ENCODE measurements at places on chromosomes 16 and 17.
A peak's percentile ranks its signal among the peaks of the same experiment; 100 is the strongest.

GRCh38 chr16:15843635-15844279 lies 13.1 kb downstream of the MYH11 start:
- no peak for DNase-seq

DNA sequence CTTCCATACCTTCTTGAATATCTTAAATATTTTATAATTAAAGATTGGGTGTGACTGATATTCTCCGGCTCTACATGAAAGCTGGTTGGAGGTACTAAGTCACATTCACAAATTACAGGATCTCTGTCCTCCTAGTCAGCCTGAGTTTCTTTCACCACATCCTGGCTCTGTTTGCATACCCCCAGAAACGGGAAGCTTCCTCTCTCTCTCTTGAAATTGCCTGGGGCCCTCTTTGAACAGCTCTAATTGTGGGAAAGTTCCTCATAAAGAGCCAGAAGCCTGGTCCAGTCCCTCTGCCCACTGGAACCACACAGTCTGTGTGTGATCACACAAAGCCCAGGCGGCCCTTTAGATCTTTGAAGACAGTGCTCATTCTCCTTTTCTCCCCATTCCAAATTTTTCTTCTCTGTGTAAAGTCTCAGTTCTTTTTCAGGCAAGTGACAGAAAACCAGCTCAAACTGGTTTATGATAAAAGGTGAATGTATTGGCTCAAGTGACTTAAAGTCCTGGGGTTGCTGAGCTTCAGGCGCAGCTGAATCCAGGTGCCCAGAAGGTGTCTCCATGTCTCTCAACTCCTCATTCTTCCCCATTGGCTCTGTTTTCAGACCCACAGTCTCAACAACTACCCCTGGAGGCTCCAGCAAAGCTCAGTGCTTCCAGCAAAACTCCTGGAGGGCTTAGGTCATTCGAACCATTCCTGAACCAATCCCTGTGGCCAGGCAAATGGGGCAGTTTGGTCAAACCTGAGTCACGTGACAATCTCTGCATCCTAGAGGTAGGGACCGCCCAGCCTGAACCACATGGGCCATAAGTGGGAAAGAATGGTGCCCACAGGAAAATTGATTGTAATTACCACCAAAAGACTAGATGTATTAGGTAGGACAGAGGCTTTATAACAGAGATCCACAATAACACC lies 8.5 kb upstream of the RAI1 start:
- no peak for DNase-seq

DNA sequence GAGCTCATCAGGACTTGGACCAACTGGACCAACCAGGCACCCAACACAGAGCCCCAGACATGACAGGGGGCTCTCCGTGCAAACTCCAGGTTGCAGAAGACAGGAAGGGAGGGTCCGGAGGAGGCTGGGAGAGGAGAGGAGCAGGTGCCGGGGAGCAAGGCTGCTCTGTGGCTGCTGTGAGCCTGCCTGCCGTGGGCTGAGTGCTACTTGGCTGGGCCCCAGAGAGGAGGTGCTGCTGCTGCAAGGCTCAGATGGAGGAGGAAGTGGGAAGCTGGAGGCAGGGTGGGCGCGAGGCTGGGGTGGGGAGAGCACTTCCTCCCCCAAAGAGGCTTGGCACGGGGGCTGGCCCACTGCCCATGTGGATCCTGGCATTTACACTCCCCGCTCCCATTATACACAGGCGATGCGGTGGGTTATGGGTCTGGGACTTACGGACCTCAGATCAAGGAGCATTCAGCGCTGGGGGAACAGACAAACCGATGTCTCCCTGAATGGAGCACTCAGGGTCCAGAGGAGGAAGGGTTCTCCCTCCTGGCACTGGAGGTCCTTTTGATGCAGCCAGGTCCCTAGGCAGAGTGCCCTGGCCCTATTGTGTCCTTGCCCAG lies 15.9 kb downstream of the EPOP start:
- no peak for DNase-seq

- DNase-seq, result no peak
These were observed 13.5 kb downstream of the GNAO1 start for GRCh38 chr16:56204816-56205215.

DNA sequence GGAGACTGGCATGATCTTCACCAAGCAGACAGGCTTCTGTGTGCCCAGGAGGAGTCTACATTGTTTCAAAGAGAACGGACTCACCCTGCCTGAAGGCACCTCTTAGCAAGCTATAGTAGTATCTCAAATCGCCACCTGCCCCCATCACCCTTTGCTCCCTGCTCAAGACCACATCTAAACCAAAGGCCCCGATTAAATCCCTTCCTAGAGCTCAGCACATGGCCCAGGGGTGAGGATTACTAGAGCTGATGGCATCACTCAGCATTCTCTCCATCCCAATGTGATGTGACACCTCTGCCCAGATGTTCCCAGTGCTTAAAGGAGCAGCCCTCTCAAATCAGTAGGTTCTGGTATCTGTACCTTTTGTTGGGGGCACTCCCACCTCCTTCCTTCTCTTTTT lies 8.0 kb upstream of the CDC42EP4 start:
- DNase-seq, result no peak

DNA sequence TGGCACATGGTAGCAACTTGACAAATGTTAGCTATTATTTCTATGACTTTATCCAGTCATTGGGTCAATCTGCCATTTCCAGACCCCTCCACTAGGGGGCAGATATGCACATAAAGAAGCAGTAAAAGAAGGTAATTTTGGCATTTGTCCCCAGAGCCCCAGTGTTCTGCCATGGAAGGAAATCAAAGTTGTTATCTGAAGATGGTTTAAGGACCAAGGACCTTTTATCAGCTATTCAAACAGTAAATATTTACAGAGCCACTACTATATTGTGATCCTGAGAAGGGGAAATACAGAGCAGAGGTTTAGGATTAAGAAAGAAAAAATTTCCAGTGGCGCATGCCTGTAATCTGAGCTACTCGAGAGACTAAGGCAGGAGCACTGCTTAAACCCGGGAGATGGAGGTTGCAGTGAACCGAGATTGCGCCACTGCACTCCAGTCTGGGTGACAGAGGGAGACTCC lies 20.0 kb downstream of the TRAF4 start:
- DNase-seq, result peak; percentile 82

- DNase-seq, result peak; percentile 34
These were observed 77.8 kb downstream of the WWP2 start for GRCh38 chr16:69839798-69840409.

GRCh38 chr17:57619061-57619937 lies 125.8 kb downstream of the CCDC182 start:
- peak; percentile 64 for DNase-seq

DNA sequence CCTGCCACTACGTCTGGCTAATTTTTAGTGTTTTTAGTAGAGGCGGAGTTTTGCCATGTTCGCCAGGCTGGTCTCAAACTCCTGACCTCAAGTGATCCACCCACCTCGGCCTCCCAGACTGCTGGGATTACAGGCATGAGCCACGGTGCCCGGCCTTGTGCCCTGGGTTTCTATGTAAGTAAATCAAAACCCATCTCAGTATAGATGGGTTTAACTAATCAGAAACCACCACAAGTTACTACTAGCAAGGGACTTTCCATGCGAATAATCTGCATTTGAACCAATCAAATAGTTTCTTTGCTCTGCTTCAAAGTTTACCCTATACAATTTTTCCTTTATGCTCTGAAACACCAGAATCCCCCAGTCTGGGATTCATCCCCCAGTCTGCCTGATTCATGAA lies 16.5 kb upstream of the EIF1 start:
- DNase-seq, result no peak

DNA sequence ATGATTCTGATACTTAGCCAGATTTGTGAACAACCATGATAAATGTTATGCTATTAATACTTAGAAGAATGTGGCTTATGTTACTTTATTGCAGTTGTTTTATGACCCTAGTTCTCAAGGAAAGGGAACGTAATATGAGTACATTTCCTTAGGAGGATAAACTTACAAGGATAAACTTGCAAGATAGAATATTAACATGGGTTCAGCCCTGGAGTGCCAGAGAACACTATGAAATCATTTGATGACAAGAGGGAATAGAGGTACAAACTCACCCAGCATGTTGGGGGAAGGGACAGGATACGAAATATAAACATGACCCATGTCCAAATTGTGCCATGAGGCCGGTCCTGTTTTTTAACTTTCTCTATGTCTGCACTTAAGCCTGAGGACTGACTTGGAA lies 13.0 kb upstream of the ABCA5 start:
- no peak for DNase-seq

DNA sequence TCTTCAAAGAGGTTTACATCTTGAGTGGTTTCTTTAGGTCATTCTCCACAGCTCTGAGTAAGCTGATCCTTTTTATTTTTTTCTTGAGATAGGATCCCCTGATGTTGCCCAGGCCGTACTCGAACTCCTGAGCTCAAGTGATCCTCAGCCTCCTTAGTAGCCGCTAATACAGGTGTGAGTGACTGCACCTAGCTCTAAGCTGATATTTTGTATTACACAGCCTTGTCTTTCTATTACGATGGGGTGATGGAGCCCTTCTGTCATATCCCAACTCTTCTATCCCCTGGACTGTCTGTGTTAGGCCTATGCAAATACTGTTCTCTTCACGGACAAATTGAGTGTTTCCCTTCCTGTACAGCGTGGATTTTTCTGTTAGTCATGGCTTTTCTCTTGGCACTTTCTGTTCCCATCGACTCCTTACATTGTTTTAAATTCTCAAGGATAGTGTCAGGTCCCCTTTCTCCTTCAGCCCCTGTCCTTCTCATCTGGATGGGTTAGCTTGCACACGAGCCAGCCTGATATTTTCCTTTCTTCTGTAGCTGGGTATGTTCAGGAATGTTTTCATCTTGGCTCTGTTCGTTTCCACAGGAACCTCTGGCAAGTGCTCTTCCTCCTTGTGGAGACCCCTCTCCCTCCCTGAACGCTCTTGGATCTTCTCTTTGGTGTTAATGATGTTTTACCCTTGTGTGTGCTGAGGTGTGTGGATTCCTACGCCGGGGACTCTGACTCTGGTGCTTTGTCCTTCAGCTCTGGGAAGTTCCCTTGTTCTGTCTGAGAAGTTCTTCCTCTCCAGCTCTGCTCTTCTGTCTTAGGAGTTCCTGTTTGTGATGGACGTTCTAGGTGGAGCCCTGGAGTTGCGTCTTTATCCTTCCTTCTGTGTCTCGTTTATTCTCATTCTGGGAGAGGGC lies 2.3 kb downstream of the BANP start:
- DNase-seq, result no peak

- DNase-seq, result no peak
These were observed 473 bp upstream of the TPPP3 start for GRCh38 chr16:67393788-67394154.

- no peak for DNase-seq
These were observed 3.3 kb upstream of the PITPNA start for GRCh38 chr17:1565877-1566276.

GRCh38 chr16:1261131-1261892 lies 5.4 kb downstream of the TPSD1 start:
- no peak for DNase-seq

- DNase-seq, result no peak
These were observed 162.8 kb upstream of the ANKFN1 start for GRCh38 chr17:55990332-55991006.

DNA sequence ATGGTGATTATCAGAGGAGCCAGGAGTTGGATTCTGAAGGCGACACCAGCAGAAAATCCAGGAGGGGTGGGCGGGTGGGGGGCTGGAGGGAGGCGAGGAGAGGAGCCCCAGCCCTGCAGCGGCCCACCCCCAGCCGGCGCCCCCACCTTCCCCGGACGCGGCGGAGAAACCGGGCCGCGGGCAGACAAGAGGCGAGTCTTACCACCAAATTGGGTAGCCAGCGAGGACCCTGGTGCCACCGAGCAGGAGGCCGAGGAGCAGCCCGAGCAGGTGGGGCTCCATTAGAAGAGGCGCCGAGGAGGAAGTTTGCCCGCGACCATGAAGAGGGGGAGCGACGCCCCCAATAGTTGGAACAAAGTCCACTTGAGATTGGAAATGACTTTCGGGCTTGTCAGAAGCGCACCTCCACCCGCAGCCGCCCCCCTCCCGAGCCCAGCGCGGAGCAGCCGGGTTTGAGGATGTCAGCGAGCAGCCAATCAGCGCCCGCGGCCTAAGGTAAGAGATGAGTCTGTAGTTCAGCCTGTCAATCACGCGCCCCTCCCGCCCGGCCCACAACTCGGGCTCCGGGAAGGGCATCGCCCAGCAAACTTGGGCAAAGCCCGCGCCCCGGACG lies at the start of gene WNT3:
Gene WNT3, minus strand, starts transcription at position 377 of the 613 bp plus-strand sequence. Its CDS starts 95 bp downstream, at position 282.
- DNase-seq, result no peak

GRCh38 chr16:55508271-55508921 lies 476 bp upstream of the LPCAT2 start:
- DNase-seq, result no peak

DNA sequence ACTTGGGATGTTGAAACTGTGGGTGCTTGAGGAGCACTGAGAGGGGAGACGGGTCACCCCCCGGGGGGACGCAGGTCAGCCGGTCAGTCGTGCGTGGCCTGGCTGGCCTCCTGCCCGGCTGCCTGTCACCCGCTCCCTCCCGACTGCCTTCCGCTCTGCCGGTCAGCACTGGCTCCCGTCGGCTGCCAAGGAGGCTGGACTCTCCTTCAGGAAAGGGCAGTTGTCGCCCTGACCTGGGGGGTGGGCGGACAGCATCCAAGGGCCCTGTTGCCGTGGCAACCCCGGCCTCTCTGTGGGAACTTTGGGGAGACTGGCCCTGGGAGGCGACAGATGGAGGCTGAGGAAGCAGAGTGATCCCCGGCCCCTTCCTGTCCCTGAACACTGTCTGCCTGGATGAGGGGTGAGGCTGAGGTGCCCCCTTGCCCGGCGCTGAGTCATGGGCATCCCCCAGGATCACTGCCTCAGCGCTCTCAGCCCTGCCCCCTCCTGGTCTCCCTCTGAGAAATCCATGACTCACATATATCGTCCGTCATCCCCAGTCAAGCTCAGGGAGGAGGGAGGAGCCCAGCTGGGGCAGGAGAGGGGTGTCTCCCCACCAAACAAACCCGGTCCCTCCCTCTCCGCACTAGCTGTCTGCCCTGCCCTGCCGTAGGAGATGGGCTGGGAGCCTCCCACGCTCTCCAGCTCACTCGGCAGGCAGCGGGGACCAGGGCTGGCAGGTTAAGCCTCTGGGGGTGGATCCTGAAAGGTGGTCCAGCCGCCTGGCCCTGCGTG lies at the start of gene ADGRG1:
Gene ADGRG1, plus strand, starts transcription at position 623 of the 774 bp plus-strand sequence. CDS start 21,658 bp downstream, outside the sequence.
- peak; percentile 94 for DNase-seq

DNA sequence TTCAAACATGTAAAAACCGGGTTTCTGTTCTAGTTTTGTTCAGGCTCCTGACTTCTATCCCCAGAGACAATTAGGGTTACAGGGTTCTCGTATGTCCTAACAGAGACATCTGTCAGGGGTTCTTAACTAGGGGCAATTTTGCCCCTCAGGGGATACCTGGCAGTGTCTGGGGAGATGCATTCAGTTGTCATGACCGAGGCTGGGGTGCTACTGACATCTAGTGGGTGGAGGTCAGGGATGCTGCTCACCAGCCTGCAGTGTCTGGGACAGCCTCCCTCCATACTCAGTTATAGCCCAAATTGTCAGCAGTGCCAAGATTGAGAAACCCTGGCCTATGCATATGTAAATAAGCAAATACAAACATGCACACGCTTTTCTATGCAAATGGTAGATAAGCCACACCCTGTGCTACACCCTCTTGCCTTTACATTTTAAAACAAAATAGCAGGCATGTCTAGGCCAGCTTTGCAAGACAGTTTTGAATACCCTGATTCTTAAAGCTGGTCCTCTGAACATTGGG lies 37.4 kb downstream of the CLEC16A start:
- no peak for DNase-seq

GRCh38 chr16:85215478-85216118 lies 103.3 kb upstream of the CIBAR2 start:
- no peak for DNase-seq

Measured in astrocyte of the spinal cord (primary cell).